Activated naive CD8-positive, alpha-beta T cell treated with anti-CD3 and anti-CD28 coated beads, Interleukin-2, amount 10 ng/mL, durations not matched to agents 7 days and 5 days (primary cell): ENCODE measurements at places on chromosomes 6 and 20.

DNA sequence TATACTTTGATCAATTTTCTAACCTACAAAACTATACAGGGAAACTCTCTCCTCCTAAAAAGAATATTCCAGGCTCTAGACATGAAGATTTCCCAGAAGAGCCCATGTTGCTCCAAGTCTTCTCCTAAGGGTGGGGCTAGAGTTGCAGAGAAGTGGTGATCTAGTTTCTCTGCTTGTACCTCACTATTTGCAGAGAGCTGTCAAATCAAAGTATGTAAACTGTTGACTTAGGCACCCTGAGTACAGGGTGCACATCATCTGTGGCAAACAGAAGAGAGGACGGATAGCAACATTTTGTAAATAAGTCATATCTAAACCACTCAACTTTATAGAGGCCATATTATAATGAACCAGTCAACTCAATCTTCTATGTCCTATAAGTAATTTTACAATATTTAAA is 250.1 kb downstream of the KHDRBS2 start:
- DNase-seq: no peak

DNA sequence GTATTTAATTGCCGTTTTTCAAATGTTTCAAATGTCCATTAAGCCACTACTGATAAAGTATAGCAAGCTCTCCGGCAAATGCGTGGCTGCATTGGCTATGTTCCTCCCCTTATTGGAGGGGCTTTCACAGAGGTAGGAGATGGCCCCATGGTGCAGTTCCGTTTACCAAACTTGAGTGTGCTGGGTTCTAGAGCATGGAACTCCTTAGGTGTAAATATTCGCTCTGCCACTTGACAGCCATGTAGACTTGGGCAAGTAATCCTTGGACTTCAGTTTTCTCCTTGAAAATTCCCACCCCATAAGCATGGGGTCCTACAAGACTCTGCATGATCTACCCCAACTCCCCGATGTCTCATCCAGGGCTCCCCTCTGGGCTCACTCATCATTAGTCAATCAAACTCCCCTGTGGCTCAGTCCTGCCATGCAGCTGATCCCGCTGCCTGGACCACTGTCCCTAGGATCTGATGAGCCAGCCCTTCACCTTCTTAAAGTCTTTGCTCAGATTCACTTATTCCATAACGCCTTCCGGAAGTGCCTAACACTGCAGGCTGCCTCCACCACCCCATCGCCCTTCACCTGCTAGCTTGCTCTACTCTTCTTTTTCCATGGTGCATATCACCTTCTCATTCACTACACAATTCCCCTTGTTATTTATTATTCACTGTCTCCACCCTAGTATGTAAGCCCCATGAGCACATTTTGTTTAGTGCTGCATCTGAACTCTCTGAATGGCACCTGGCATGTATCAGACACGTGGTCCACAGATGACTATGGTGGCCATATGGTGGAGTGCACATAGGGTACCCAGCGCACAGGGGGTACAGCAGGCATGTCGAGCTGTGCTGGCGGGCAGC is 18.8 kb downstream of the PRR18 start:
- no peak for DNase-seq

- DNase-seq: peak; percentile 49
These were observed 61.3 kb upstream of the EPB41L1 start for GRCh38 chr20:36093025-36093803.

DNA sequence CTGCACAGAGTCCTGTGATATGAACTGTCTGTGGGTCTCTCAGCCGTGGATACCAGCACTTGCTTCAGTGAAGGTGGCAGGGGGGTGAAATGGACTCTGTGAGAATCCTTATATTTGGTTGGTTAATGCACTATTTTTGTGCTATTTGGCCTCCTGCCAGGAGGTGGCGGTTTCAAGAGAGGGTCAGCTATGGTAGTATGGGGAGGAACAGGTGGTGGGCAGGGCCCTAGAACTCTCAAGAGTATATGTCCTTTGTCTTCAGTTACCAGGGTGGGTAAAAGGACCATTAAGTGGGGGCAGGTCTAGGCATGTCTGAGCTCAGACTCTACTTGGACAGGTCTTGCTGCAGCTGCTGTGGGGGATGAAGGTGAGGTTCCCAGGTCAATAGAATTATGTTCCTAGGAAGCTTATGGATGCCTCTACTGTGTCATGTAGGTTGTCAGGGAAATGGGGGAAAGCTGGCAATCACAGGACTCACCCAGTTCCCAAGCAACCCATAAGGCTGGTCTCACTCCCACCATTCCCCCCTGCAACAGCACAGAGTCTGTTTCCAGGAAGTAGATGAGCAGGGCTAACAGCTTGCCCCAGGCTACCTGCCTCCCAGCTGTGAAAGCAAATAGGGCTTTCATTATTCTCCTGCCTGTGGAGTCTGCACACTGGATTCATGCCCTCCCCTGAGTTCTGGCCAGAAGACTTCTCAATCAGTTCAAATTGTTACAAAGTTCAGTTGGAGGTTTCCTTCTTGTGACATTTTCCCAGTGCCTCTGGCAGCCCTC is 56.8 kb upstream of the PHIP start:
- no peak for DNase-seq

DNA sequence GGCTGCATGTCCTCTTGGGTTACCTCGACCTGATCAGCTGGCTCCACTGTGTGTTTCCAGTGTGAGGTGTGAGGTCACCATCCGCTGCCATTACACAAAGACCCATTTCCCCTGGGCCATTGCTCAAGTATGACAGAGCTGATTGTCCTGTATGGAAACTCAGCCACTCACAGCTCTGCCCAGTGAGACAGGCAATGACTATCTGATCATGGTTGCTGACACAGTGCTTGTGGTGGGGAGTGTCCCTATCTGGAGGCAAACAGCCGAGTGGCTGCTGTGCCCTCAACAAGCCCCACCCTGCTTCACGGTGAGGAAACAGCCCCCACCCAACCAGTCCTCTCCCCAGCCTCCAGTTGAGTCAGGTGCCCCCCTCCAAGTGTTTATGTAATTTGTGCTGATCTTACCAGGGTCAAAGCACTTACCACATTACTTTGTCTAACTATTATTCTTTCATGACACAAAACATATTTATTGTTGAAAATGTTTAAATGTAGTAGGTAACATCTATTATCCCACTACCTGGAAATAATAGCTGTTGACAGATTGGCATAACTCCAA is 11.7 kb upstream of the MAPK13 start:
- no peak for DNase-seq

DNA sequence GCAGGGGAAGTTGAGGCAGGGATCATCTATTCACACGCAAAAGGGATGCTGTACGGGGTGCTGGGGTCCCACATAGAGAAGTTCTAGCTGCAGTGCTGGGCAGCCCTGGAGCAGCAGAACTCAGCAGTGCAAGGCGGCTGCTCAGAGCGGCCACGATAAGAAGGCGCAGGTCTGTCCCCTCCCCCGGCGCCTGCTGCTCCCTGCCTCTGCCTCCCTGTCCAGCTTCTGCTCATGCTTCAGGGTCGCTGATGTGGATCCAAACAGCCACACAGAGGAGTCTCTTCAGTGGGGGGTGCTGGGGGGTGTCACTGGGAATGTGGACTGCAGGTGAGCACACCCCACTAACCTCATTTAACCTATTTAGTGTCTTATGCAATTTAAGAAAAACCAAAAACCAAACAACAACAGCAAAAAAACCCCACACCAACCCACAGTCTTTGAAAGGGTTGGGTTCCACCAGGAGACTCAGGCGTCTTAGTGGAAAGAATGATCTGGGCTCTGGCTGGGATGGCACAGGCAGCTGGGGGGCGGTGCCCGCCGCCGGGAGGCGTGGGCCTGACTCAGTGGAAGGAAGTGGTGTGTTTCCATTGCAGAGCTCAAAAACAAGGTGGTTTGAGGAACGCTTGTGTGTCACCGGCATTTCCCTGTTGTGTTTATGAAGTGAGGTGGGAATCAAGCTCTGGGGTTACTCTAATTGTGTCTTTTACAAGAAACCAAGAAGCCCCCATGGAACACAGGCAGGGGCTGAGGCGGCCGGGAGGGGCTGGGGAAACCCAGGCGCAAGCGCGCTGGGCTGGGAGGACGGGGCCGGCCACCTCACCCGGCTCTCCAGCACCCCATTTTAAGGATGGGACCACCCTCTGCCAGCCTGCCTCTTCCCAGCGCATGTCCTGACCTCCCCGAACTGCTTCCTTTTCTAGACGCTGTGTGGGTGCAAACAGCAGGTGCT is 55.1 kb downstream of the IRF4 start:
- DNase-seq: peak; percentile 83

DNA sequence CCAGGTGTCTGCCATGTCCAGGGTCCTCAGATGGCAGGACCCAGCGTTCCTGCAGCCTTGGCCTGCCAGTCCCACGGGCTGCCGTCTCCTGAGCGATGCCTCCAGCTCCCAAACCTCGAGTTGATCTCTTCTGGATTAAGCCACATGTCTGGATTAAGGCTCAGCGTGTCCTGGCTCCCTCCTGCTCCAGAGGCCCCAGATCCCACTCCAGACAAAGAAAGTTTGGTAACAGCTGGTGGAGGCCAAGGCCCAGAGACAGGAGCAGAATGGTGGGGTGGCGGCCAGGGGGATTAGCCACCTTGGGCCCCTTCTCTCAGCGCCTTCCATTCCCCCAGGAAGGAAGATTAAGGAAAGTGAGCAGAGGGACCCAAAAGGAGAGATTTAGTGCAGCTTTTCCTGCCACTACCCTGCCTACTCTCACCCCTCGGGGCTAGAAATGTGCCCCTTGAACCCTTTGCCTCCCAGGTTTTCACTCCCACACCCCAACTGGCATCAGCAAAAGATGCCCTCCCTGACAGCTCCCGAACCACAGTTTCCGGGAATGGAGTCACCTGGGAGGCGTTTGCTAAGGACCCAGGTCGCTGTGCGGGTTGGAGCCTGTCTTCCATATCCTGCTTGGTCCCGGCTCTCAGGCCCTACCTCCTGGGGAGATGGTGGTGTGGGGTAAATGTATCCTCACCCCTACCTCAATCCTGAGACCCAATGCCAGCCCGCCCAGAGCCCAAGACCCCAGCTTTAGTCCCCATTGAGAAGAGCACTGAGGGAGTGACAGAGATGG is 6.9 kb downstream of the SPDEF start:
- no peak for DNase-seq

DNA sequence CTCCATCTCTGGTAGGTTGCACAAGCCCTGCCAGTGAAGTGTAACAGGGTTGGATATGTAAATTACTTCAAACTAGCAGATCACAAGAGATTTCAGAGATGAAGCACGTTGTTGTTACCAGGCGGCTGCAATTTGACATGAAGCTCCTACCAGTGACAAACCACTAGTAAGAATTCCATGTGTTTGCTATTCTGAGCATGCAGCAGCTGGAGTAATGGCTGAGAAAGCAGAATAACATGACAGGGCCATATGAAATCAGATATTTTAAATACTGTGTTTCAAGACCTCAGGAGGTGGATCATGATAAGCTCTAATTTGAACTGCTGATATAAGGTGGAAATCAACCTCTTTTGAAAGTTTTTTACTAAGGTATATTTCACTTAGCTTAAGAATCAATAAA is 11.4 kb downstream of the RIN2 start:
- DNase-seq: no peak

DNA sequence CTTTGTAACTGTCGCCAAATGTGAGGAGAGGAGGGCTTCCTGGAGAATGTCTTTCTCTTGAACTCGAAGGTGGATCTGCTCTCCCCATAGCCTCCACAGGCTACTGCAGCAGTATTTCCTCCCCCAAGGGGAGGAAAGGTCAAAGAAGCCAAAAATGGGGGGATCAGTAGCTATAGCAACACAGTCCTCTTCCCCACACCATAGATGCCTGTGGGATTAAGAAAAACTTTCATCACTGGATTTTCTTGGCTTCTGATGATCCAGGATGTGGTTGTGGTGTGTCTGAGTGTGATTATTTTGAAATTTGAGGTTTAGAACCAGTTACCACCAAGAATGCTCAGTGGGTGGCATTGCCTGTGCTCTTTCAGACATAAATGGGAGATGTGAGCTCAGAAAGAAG is 140.1 kb upstream of the SPACA1 start:
- peak; percentile 34 for DNase-seq

DNA sequence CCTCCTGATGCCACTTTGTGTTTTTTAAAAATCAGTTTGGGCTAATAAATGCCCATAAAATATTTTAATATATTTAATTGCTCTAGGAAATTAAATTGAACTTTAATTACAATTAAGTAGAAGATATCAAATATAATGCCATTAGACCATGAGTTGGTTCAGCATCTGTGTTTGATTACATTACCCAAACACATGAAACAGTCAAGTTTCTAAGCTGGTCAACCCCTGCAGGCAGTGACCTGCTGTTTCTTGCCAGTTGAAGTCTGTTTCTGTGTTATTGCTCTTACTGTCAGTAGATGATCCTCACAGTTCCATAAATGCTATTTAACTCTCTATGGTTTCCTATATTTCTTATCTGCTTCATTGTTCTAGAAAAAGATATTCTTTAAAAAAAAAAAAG is 9.7 kb upstream of the TENT5A start:
- no peak for DNase-seq

DNA sequence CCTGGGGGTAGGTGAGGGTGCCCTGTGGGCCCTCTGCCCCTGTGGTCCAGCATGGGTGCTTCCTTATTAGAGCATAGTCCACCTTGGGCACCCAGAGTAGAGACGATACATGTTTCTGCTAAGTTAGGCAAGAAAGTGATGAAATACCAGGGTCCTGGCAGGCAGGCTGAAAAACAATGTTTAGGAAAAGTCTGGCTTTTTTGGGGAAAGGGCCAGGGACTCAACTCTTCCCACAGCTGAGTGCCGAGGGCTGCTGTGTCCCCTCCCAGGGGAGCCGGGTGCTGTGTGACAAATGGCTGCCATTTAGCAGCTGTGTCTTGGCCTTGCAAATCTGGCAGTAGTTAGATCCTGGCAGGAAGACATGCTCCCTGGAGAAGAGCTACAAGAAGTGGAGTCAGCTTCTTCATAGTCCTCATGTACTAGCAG is 61.5 kb downstream of the RREB1 start:
- no peak for DNase-seq

DNA sequence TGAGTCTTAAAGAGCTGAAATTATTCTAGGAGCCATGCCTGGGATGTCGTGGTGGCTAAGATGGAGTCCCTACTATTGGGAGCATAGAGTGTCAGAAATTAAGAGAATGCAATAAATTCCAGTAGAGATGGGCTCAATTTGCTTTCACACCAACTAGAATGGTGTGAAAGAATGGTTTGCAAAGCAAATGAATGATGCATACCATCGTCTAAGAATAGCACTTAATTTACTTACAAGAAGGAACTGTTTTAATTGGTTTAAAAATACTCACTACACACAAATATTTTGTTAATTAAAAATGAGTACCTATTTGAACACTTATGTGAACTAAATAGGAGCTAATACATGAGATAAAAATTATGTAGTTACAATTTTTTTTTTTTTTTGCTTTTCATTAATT is 132.6 kb downstream of the GMPR start:
- no peak for DNase-seq

- no peak for DNase-seq
These were observed 16.7 kb upstream of the PRDM1 start for GRCh38 chr6:106069478-106069877.

- no peak for DNase-seq
These were observed 61.8 kb downstream of the BTBD3 start for GRCh38 chr20:11979306-11979990.

DNA sequence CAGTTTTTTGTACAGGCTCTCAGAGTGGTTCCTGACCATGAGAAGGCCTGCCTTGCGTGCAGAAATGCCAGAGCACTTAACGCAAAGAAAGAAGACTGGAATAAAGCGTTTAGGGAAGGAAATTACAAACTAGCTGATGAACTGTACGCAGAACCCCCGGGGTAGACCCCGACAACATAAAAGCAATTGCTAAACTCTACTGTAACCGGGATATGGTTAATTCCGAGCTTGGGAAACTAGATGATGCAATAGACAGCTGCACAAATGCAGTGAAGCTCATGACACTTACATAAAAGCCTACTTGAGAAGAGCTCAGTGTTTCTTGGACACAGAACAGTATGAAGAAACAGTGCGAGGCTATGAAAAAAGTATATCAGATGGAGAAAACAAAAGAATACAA is 35.7 kb downstream of the CITED2 start:
- DNase-seq: no peak

GRCh38 chr6:154487367-154488247 is 22.9 kb downstream of the CNKSR3 start:
- no peak for DNase-seq
